ENCODE measurements at places on chromosomes 2 and 18.

GRCh38 chr18:23487738-23488570 is 15.4 kb upstream of the RMC1 start:
- peaks cover 17% of the 10 kb centered on the region for H3K36me3 ChIP-seq
- H3K4me3 ChIP-seq = no peak overlapping the region
- peak overlapping the region; percentile 27 for H3K27ac ChIP-seq

- H3K4me1 ChIP-seq = peaks cover 64% of the 10 kb centered on the region
- no peak overlapping the region for H3K27ac ChIP-seq
These were observed 315.5 kb upstream of the MYT1L start for GRCh38 chr2:2646433-2647051.

- H3K27ac ChIP-seq = peak overlapping the region; percentile 66
- no peaks in the 10 kb centered on the region for H3K36me3 ChIP-seq
- no peak for DNase-seq
- H3K4me1 ChIP-seq = peaks cover 5% of the 10 kb centered on the region
- no peak overlapping the region for H3K4me3 ChIP-seq
These were observed 4.8 kb downstream of the AMER3 start for GRCh38 chr2:130759906-130760753.

DNA sequence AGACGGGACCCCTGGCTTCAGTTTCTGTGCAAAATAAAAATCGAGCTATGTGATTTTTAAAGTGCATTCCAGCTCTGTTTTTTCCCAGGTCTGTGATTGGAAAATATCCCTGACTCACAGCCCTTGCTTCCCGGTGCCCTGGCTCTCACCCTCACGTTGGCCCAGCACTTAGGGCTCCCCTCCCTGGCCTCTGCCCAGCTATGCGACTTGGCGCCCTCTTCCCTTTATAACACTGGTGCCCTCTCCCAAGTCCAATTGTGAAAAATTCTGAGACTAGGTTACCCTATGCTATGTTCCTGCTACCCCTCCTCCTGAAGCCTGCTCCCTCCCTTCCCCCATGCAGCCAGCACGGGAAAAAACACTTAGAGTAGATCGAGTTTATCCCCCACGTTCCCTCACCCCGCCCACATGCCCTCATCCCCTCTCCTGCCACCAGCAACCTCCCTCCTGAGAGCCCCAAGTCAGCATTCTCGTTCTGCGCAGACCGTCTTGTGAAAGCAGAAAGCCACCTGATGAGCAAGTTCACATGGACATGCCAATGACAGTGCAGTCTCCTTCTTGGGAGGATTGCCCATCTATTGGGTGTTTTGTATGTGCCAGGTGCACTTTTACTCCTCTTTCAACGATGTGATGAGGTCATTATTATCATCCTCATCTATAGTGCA is 228.8 kb downstream of the VAPA start:
- peaks cover 3% of the 10 kb centered on the region for H3K27me3 ChIP-seq
- no peak for DNase-seq
- H3K4me3 ChIP-seq = peak overlapping the region; percentile 28
- H3K27ac ChIP-seq = peak overlapping the region; percentile 56
- H3K4me1 ChIP-seq = peaks cover 72% of the 10 kb centered on the region
